Fibroblast of skin of right biceps (primary cell): ENCODE measurements at places on chromosomes 3 and 15.
A peak's percentile ranks its signal among the peaks of the same experiment; 100 is the strongest.

GRCh38 chr3:43389388-43390254, 103.3 kb downstream of the SNRK start:
- no peak for DNase-seq

- DNase-seq = no peak
Observed at GRCh38 chr15:42031198-42031915, 10.5 kb upstream of the PLA2G4E start.

GRCh38 chr3:169509780-169510692, 153.5 kb downstream of the MECOM start:
- no peak for DNase-seq

DNA sequence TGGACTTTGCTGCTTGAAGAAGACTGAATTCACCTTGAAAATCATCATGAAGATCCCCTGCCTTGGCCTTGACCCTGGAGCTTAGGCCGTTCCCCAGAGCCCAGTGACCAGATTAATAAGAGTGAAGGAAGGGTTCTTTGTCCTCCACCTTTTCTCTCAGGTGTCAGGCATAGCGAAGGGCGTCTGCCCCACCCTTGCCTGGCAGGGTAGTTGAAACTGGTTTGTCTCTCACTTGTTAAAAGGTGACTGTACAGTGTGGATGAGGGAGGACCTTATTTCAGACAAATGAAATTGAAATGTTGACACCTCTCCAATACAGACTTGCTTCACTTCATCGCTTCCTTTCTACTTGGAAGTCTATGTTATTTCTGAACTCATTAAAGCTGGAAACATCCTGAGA, 223.7 kb upstream of the BHLHE40 start:
- no peak for DNase-seq

DNA sequence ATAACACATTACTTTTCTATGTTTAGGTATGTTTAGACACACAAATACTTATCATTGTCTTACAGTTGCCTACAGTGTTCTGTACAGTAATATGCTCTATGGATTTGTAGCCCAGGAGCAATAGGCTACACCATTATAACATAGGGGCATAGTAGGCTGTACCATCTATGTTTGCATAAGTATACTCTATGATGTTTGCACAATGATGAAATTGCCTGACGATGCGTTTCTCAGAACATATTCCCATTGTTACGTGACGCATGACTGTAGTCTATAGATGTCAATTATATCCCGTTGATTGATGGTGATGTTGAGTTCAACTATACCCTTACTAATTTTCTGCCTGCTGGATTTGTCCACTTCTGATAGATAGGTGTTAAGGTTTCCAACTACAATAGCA, 139.4 kb upstream of the PFN2 start:
- DNase-seq = no peak

DNA sequence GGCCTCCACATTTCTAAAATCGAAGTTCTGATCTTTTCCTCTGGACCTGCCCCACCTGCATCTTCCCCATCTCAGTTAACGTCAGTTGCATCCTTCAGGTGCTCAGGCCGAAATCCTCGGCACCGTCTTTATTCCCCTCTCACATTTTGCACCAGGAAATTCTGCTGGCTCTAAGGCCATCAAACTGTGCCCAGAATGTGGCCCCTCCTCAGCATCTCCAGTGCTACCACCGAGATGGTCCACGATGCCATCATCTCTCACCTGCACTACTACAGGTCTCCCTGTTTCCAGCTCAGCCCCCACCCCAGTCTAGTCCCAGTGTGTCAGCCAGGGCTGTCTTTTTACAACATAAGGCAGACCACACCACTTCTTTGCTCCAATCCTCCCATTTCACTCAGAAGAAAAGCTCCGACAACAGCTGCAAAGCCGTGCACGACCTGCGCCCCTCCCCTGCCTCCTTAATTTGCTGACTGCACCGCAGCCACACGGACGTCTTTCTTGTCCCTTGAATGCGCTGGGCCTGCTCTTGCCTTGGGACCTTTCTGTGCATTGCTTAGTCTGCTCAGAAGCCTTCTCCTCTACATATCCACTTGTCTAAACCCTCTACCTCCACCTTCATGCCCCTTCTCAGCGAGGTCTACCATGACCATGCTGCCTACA, 14.4 kb downstream of the MUC20 start:
- no peak for DNase-seq

DNA sequence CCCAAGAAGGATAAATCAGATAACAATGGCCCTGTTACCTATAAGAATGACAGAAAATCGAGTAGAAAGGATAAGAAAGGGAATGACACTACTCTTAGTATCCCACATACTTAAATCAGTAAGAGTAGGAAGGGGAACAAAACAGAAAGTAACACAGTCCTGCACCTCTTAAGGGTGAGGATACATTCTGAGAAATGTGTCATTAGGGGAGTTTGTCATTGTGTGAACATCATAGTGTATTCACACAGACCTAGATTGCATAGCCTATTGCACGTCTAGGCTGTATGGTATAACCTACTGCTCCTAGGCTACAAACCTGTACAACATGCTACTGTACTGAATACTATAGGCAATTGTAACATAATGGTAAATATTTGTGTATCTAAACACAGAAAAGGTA, 142.6 kb downstream of the PLCH1 start:
- DNase-seq = no peak

GRCh38 chr3:132682201-132682600, 22.1 kb downstream of the UBA5 start:
- no peak for DNase-seq

GRCh38 chr3:17805461-17805940, 63.1 kb upstream of the TBC1D5 start:
- no peak for DNase-seq

DNA sequence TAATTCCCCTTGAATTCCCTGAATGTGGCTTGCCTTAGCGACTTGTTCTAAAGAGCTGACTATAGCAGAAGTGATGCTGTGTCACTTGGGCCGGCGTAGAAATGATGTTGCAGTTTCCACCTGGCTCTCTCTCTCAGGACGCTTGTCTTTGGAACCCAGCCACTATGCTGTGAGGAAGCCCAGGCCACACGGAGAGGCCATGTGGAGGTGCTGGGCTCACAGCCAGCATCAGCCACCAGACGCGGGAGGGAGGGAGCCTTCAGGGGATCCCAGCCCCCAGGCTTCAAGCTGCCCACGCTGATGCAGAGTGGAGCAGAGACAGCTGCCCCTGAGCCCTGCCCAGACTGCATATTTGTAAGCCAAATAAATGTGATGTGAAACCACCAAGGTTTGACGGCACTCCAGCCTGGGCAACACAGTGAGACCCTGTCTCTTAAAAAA, 18.6 kb downstream of the RNU5B-1 start:
- peak; percentile 59 for DNase-seq

GRCh38 chr15:74884428-74885223, 5.2 kb upstream of the MPI start:
- peak; percentile 34 for DNase-seq

DNA sequence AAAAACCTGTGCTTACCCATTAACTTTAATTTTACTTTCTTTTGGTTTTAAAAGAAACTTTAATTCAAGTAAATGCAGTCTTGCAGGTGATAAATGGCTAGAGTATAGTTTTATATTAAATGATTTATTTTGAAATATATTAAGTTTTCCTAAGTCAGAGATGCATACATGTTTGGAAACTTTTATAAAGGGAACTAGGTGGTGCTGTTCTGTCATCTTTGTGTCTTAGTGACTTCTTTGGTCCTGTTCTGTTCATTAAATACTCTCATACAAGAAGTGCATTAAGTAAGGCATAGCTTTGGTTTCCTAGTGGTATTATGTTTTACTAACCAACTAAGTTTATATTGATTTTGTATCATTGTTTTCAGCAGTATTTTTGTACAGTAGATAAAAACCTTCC, 15.6 kb downstream of the CADM2 start:
- no peak for DNase-seq

GRCh38 chr3:49719214-49719884, at the start of gene AMIGO3:
Gene AMIGO3 (minus strand): TSS chr3:49719684. CDS start chr3:49719465, 219 bp downstream.
- peak; percentile 92 for DNase-seq

- DNase-seq = no peak
Observed at GRCh38 chr15:96701443-96701842, 370.9 kb downstream of the NR2F2 start.

DNA sequence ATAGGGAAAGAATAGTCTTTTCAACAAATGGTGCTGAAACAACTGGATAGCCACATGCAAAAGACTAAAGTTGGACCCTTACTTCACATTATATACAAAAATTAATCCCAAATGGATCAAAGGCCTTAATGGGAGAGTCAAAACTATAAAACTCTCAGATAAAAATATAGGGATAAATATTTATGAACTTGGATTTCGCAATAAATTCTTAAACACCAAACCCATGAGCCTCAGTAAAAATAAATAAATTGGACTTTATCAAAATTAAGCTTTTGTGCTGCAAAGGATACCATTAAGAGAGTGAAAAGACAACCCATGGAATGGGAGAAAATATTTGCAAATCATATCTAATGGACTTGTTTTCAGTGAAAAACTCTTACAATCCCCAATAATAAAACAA, 18.7 kb upstream of the TOP2B start:
- no peak for DNase-seq

DNA sequence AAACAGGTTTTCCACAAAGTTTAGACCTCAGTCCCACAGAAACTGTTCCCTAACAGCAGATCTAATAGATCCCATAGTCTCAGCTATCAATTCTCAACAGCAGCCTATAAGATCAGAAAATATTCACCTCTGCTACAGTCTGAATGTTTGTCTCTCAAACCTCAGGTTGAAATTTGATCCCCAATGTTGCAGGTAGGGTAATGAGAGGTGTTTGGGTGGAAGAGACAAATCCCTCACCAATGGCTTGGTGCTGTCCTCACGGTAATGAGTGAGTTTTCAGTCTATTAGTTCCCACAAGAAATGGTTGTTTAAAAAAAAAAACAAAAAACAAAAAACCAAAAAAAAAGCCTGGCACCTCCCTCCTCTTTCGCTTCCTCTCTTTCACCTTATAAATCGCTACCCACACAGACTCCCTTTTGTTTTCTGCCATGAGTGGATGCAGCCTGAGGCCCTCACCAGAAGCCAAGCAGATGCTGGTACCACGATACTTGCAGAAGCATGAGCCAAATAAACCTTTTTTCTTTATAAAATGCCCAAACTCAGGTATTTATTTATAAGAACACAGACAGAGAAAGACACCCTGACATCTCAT, 14.2 kb downstream of the ZNF280D start:
- DNase-seq = no peak

GRCh38 chr3:193297421-193297820, 56.4 kb downstream of the PLAAT1 start:
- peak; percentile 15 for DNase-seq

- DNase-seq = peak; percentile 76
Observed at GRCh38 chr15:37031198-37031597, 69.2 kb downstream of the MEIS2 start.

DNA sequence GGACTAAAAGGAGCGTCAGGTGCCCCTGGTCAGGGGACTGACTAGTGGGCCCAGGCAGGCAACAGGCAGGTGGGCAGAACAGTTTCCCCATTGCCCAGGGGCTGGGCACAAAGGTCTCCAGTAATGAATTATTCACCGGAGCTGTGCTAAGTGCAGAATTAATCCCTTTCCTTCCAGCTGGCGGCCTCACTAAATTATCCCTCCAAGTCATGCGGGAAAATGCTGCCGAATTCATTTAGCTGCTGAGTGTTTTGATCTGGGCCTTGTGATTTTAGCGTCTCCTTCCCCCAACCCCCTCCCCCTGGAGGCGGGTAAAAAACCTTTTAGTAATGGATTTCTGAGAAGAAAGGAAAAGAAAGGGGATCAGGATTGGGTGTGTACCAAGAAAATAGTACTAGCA, 47.2 kb downstream of the CCDC33 start:
- DNase-seq = no peak

GRCh38 chr3:197603317-197603933, 47.7 kb upstream of the BDH1 start:
- DNase-seq = no peak

GRCh38 chr3:99118381-99118780, 216.9 kb upstream of the DCBLD2 start:
- peak; percentile 89 for DNase-seq

- DNase-seq = no peak
Observed at GRCh38 chr3:29557186-29557585, 276.3 kb downstream of the RBMS3 start.

GRCh38 chr15:48939648-48940047, 24.1 kb downstream of the SHC4 start:
- DNase-seq = peak; percentile 98

DNA sequence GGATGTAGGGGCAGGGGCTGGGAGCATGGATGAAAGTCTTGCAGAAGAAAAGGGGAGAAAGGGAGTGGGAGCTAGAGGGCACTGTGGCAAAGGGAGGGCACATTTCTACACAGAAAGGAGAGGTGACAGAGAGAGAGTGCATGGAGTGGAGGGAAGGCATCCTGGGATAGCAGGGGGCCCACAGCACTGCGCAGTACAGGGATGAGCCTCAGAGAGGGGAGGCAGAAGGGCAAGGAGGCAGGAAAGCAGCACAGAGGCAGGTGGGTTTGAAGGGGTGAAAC, 5.4 kb downstream of the STOML1 start:
- no peak for DNase-seq

DNA sequence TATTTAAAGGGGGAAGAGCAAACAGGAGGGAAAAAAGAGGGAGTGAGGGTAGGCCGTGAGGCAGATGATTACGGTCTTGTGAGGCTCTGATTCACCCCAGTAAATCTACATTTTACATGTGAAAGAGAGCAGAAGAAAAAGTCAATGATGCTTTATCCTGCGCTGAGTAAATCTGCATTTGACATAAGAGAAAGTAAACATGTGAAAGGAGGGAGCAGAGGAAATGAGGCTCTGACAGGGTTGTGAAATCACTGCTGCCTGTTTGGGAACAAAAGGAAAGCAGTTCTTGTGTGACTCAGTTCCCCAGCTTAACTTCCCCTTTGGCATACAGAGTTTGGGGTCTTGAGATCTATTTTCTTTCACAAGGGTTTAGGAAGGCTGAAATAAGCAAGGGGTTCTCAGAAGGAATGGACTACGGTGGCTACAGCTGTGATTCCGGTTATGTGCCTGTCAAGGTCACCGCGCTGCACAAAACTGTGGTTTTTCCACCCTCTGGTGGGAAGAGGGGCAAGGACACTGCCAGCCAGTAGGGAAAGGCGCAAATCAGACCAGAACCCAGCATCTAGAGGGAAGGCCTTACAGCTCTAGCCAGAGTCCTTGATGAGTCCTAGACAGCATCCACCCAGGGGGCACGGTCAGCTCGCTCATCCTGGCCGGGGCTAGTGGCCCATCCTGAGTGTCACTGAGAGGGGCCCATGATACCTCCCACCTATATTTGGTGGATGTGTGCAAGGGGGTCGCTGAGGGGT, 18.9 kb upstream of the HCN4 start:
- peak; percentile 35 for DNase-seq

DNA sequence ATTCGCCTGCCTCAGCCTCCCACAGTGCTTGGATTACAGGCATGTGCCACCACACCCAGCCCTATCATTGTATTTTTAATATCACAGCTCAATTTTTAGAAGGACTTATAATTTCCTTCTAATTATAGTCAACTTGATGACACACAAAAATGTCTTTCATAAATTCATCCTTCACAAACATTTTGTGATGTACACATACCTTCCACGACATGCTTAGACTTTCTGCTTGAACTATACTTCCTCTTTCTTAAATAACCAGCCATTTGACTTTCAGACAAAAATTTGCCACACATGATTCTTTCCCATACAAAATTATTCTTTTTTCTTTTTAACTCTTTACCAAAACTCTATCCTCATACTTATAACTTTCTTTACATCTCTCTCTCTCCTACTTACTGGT, 48.4 kb upstream of the CCK start:
- no peak for DNase-seq
